ENCODE measurements at places on chromosomes 5 and 9. TPM values are rescaled to one million over a fixed set of nuclear protein-coding genes. Genes with fewer than 3 reads are reported as not detected.

GRCh38 chr9:21684231-21684630 is 118.2 kb upstream of the MTAP start:
- no peak for DNase-seq
- H3K36me3 ChIP-seq = no peaks in the 10 kb centered on the region
- no peaks in the 10 kb centered on the region for H3K4me1 ChIP-seq
- H3K4me3 ChIP-seq = no peak overlapping the region
- H3K27me3 ChIP-seq = no peaks in the 10 kb centered on the region

The DNAH5 gene
- 0.08 TPM for total RNA-seq

The CYSRT1 gene
- total RNA-seq = 0.35 TPM

- H3K27ac ChIP-seq = no peak overlapping the region
- DNase-seq = no peak
Observed at GRCh38 chr5:14212838-14213237, 69.7 kb downstream of the TRIO start.

GRCh38 chr5:160473681-160474080 is 52.0 kb downstream of the PTTG1 start:
- H3K36me3 ChIP-seq = no peaks in the 10 kb centered on the region
- no peak for DNase-seq
- no peaks in the 10 kb centered on the region for H3K27me3 ChIP-seq
- no peak overlapping the region for H3K27ac ChIP-seq

DNA sequence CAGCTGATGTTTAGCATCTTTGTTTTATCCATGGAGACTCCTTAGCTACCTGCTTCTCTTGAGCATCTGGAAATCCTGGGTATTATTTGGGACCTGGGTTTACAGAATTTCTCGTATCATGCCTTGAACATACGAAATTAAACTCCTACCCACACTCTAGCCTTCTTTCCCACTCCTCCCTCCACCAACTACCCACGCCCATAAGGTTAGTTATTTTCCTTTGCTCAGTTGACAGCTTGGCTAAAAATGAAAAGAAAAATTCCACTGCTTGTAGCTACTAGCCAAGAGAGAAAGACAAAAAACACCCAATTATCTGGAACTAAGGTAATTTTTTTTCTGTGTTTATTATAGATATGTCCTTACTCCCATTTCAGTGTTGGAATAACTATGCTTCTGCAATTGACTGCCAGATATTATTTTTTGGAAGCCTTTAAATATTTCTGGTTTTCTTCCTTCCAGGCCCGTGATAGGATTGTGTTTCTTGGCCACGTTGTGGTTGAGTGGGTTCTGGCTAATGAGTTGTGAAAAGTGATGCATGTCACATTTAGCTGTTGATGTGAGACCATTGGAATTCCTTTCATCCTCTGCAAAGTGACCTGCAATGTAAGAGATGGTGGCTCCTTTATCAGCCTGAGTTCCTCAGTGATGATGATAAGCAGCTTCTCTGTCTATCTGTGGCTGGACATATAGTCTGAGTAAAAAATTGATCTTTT is 308.1 kb downstream of the LRRC70 start:
- H3K27ac ChIP-seq = no peak overlapping the region
- no peak overlapping the region for H3K4me3 ChIP-seq
- H3K4me1 ChIP-seq = peaks cover 9% of the 10 kb centered on the region
- no peak for DNase-seq
- H3K36me3 ChIP-seq = no peaks in the 10 kb centered on the region

The FRMD3 gene
- total RNA-seq = 77.5 TPM

DNA sequence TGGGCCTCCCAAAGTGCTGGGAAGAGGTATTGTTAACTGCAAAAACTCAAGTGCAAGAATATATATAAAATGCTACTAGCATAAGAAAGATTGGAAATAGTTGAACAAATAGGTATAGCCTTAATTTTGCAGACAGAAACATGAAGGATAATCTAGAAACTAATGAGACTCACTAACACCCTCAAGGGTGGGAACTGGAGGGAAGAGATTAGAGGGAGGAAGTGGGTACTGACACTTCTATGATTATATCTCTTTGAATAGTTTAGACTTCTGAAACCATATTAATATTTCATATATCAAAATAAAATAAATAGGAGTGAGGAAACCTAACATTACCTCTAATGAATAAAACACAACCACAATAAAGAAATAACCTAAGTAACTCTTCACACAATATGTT is 23.0 kb downstream of the AUH start:
- H3K36me3 ChIP-seq = peaks cover 16% of the 10 kb centered on the region
- DNase-seq = no peak
- H3K4me1 ChIP-seq = no peaks in the 10 kb centered on the region

The COX7C gene
- 942 TPM for total RNA-seq

The LOX gene
- total RNA-seq = 10.1 TPM

- H3K27ac ChIP-seq = no peak overlapping the region
- peaks cover 76% of the 10 kb centered on the region for H3K4me1 ChIP-seq
- no peak for DNase-seq
Observed at GRCh38 chr9:109802491-109802890, 22.5 kb downstream of the PALM2AKAP2 start.
